ENCODE measurements at places on chromosomes 16 and 17. TPM values are rescaled to one million over a fixed set of nuclear protein-coding genes. Genes with fewer than 3 reads are reported as not detected.

Gene ICAM2
- total RNA-seq, result 44.0 TPM

Gene ZFPM1
- total RNA-seq, result 1.7 TPM

Gene NAGS
- total RNA-seq, result 0.93 TPM

Gene TRAF4
- total RNA-seq, result 23.9 TPM

Gene IL21R
- total RNA-seq, result 0.79 TPM

Gene HDAC5
- 88.3 TPM for total RNA-seq

Gene KIFC3
- 52.8 TPM for total RNA-seq

Gene SCIMP
- not detected for total RNA-seq
